Activated CD4-positive, alpha-beta memory T cell treated with anti-CD3 and anti-CD28 coated beads for 36 hours (primary cell): ENCODE measurements at places on chromosomes 5 and 9. TPM values are rescaled to one million over a fixed set of nuclear protein-coding genes. Genes with fewer than 3 reads are reported as not detected.

DNA sequence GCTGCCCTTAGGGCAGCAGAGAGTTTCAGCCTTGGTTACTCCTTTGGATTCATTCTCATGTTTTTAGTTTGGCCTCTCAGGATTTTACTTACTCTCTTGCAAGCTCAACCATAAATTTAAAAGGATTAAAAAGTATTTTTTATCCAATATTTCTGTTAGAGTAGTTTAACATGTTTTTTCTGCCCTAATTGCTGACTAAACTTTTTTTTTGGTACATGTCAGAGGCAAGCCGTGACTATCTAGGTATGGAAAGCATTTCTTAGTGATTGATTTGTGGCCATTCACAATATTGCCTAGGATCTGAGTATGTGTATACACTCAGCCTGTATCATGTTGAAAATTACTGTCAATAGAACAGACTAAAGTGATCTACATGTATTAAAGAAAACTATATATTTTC lies 92.1 kb downstream of the MELK start:
- peaks cover 12% of the 10 kb centered on the region for H3K4me1 ChIP-seq
- peaks cover 35% of the 10 kb centered on the region for H3K36me3 ChIP-seq
- no peak overlapping the region for H3K27ac ChIP-seq
- DNase-seq = no peak

SLC25A48 gene
- total RNA-seq = not detected

DNA sequence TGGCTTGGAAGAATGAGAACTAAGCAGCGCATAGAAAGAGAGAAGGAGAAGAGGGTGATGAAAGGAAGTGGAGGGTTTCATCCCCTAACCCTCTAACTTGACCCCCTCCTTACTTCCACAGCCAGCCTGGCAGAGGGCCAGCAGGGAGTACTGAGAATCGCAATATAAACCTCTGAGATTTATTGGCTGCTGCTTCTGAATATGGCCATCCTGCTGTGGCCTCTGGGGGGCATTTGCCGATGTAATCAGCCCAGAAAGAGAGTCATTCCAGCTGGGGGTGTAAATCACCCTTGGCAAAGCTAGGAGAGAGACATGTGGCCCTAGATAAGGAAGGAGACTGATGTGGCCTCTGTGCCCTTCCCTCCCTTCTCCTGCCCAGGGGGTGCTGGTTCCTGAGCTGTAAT lies 960 bp upstream of the GFRA3 start:
- DNase-seq = no peak
- no peak overlapping the region for H3K27ac ChIP-seq
- H3K27me3 ChIP-seq = peaks cover 18% of the 10 kb centered on the region
- no peaks in the 10 kb centered on the region for H3K36me3 ChIP-seq
- H3K4me1 ChIP-seq = peaks cover 6% of the 10 kb centered on the region
- no peak overlapping the region for H3K4me3 ChIP-seq

PRDM9 gene
- not detected for total RNA-seq

LCN15 gene
- not detected for total RNA-seq

DNA sequence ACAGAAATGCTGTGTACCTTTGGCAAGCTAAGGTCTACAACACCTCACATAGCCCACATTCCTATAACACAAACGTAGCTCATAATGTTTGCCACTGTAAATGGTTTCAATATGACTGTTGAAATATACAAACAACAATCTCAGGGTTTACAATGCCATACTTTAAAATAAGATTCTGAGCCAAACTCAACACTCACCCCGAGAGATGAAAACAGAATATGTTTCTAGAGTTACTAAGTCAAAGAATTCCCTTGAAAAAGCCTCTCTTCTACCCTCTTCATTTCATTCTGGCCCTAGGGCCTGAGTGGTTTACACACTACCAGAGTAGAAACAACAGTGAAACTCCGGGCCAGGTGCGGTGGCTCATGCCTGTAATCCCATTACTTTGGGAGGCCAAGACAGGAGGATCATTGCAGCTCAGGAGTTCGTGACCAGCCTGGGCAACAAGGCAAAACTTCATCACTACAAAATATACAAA lies 72.6 kb downstream of the MYO10 start:
- no peak for DNase-seq
- no peak overlapping the region for H3K4me3 ChIP-seq
- no peak overlapping the region for H3K27ac ChIP-seq
- H3K36me3 ChIP-seq = no peaks in the 10 kb centered on the region
- H3K4me1 ChIP-seq = no peaks in the 10 kb centered on the region
- no peaks in the 10 kb centered on the region for H3K27me3 ChIP-seq

- H3K4me3 ChIP-seq = no peak overlapping the region
- DNase-seq = no peak
- no peak overlapping the region for H3K27ac ChIP-seq
- H3K36me3 ChIP-seq = no peaks in the 10 kb centered on the region
- peaks cover 23% of the 10 kb centered on the region for H3K27me3 ChIP-seq
Measured at GRCh38 chr9:35423499-35423898, 66.4 kb upstream of the RUSC2 start.

DNA sequence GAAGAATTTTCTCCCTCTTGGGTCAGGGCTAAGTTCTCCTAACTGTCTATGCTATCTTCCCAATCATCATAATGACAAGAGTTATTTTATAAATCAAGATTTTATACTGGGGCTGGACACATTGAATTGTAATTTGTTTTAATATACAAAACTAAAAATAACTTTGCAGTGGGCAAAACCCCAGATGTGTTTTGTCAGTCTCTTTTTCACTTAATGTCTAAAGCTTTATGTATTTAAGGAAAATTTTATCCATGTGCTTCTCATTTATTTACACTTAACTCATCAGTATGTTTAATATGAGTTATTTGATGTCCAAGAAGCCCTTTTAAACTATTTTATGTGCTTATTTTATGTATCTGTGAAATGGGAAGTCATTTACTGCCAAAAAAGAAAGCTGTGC lies 362.8 kb upstream of the ADAMTSL1 start:
- H3K4me3 ChIP-seq = no peak overlapping the region
- H3K36me3 ChIP-seq = no peaks in the 10 kb centered on the region
- no peaks in the 10 kb centered on the region for H3K27me3 ChIP-seq
- no peak for DNase-seq

- no peak for DNase-seq
- H3K36me3 ChIP-seq = no peaks in the 10 kb centered on the region
- no peaks in the 10 kb centered on the region for H3K27me3 ChIP-seq
- H3K4me3 ChIP-seq = no peak overlapping the region
- H3K4me1 ChIP-seq = no peaks in the 10 kb centered on the region
Measured at GRCh38 chr5:92917044-92917443, 664.0 kb downstream of the NR2F1-AS1 start.

GRCh38 chr5:112549605-112550166 lies 130.6 kb upstream of the EPB41L4A start:
- no peaks in the 10 kb centered on the region for H3K27me3 ChIP-seq
- H3K27ac ChIP-seq = no peak overlapping the region
- H3K4me1 ChIP-seq = peaks cover 3% of the 10 kb centered on the region
- no peak overlapping the region for H3K4me3 ChIP-seq
- DNase-seq = no peak
- no peaks in the 10 kb centered on the region for H3K36me3 ChIP-seq

DNA sequence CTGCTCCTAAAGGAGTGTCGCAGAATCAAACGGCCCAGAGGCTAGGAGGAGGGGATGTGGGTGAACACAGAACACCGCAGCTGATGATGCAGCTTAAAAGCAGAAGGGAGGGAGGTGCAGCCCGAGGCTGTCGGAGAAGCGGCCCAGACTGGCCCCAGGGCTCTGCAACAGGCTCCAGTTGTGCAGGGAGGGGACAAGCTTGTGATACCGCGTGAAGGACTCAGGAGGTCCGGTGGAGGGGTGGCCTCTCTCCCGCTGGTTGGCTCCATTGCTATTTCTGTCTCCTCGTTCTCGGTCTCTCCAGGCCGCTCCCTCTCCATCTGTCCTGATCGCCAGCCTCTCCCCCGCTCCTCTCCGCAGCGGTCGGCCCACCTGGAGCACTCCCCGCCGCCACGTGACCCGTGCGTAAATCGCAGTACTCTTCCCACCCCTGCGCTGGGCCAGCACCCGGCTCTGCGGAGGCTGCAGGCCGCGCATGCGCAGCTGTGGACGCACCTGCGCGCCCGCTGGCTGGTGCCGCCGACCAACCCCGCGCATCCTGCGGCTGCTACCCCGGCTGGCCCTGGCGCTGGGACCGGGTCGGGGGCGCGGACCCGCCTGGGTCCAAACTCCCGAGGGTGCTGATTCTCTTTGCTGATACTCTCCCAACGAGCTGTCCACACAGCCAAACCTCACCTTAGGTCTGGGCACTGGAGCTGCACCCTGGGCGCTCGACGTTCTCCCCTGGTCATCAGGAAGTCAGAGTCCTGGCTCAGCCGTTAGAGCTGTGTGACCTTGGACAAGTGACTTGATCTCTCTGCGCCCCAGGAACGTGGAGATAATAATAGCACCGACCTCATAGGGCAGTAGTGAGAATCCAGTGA lies 3.7 kb upstream of the STXBP1 start:
- DNase-seq = peak; percentile 82
- peak overlapping the region; percentile 9 for H3K27ac ChIP-seq
- peaks cover 20% of the 10 kb centered on the region for H3K4me1 ChIP-seq
- H3K4me3 ChIP-seq = peak overlapping the region; percentile 73
- H3K36me3 ChIP-seq = no peaks in the 10 kb centered on the region
- H3K27me3 ChIP-seq = peaks cover 13% of the 10 kb centered on the region

DNA sequence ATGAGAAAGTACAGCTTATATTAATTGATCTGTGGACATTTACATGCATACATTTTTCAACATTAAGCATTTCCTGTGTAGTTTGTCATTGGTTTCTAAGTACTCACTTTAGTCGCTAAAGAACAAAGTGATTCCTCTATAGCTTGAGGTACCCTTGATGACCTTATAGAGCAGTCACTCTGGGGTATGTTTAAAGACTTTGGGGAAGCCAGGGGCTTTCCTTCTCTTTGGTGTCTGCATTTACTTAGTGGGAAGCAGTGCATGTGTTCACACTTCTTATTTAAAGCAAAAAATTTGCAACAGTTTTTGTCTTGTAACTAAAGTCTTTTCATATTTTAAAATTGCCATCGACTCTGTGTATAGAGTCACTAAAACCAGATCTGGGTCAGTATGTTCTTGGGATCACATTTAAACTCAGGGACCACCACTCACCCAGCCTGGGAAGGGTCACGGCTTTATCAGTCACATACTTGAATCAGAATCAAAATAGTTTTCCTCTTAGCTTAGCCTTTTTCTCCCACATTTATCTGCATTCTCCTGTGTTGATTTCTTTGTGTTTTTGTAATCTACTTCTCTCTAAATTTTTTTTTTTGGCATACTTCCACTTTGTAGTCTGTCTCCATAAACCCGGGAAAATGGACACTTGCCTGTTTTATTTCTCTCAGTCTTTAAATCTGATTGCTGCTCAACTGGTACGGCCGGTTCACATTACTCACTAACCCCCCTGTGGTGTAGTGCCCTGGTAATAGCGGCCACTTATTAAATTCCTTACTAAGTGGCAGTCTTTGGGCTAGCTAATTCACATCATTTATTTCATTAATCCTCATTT lies 143.9 kb upstream of the FBN2 start:
- no peak overlapping the region for H3K27ac ChIP-seq
- no peaks in the 10 kb centered on the region for H3K36me3 ChIP-seq
- no peaks in the 10 kb centered on the region for H3K27me3 ChIP-seq
- H3K4me3 ChIP-seq = no peak overlapping the region
- H3K4me1 ChIP-seq = no peaks in the 10 kb centered on the region
- no peak for DNase-seq

- H3K27ac ChIP-seq = no peak overlapping the region
- no peaks in the 10 kb centered on the region for H3K36me3 ChIP-seq
- no peak overlapping the region for H3K4me3 ChIP-seq
- no peaks in the 10 kb centered on the region for H3K27me3 ChIP-seq
- no peaks in the 10 kb centered on the region for H3K4me1 ChIP-seq
Measured at GRCh38 chr9:12980085-12980851, 205.4 kb downstream of the LURAP1L start.

CDKN2A gene
- total RNA-seq = 3.9 TPM
